HFF-Myc (cell line): ENCODE measurements at places on chromosomes 1 and 21.

GRCh38 chr1:21110163-21110562 is 66.5 kb downstream of the EIF4G3 start:
- DNase-seq: no peak

GRCh38 chr1:93613898-93614297 is 67.7 kb downstream of the BCAR3 start:
- no peak for DNase-seq

DNA sequence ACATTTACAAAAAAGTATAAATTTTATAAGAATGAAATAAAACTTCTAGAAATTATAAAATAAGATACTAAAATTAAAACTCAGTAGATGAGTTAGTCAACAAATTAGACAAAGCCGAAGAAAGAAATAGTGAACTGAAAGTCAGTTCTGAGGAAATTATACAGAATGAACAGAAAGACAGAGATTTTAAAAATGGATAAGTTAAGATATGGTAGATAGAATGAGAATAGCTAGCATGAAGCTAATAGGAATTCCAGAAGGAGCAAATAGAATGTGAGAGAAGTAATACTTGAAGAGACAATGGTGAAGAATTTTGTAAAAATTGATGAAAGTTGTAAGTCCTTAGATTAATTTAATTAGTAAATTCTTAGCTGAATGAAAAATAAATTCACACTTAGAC is 430.4 kb upstream of the RUNX1 start:
- no peak for DNase-seq

DNA sequence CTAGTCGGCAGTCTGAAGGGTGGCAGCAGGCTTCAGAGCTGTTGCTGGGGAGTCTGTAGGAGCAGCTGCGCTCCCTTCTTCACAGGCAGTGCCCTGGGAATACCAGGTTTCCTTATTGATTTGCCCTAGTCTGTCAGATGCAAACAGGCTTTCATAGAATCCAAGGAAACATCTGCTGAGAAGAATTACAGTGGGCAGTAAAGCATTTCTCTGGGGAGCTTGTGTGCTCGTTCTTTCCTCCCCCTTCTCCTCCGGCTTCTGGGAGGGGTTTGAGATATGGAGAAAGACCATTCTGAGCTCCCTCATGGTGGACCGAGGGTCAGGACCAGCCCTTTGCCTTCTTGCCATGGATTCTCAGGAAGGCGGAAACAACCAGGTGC is 25.4 kb upstream of the PARP1 start:
- DNase-seq: no peak

GRCh38 chr1:82158981-82159380 is 358.2 kb downstream of the ADGRL2 start:
- DNase-seq: no peak
